ENCODE measurements at places on chromosomes 5 and 9.

GRCh38 chr5:146450002-146450401 lies 2.9 kb downstream of the TCERG1 start:
- DNase-seq = peak; percentile 18

DNA sequence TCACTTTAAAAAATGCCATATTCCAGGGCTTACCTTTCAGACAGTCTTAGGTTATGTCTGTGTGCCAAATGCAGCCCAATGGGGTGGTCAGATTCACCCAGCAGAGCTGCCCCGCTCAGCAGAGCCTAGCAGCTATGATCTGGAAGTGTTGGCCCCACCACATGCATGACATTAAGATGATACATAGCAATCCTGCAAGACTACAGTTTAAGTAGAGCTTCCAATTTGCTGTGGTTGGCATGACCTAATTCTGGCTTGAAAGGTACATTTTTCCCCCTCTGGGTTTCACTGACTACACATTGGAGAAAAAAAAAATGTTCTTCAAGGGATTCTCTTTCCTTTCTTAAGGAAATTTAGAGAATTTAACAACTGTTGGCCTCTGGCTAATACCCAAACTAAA lies 22.5 kb downstream of the MEF2C start:
- DNase-seq = no peak

GRCh38 chr5:77086689-77087483 lies at the start of gene ZBED3:
Gene ZBED3 (minus strand): TSS chr5:77087285. CDS start chr5:77077878, 9,407 bp downstream.
- peak; percentile 63 for DNase-seq

DNA sequence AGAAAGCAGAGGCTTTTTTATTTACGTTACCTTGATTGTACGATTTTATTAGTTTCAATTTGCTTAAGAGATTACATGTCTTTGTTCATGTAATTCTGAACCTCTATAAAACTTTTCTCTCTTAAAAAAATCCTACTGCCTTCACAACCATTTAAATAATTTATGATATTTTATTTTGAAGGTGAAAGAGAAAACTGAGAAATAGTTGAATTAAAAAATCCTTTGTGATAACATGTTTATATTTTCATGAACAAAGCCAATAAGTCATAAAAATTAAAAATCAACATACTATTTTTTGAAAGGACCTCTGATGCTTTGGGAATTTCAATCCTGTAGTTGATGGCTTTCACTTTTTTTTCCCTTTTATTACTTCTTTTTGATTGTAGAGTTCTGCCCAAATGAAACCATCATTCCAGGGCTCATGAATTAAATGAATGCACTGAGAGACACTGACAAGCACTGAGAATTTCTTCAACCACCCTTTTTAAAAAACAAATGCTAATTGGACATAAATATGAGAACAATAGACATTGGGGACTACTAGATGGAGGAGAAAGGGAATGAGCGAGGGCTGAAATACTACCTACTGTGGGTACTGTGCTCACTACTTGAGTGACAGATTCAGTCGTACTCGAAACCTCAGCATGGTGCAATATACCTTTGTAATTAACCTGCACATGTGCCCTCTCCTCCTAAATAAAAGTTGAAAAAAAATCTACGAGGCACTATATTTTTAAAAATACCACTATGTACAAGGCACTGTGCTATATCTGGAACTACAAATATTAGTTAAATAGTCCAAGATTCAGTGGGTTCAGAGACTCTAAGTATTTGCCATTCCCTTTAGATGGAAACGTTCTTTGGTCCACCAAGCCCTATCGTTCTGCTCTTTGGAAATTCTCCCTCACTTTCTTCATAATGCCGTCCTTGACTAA lies 5.9 kb downstream of the CDKN2A start:
- no peak for DNase-seq

DNA sequence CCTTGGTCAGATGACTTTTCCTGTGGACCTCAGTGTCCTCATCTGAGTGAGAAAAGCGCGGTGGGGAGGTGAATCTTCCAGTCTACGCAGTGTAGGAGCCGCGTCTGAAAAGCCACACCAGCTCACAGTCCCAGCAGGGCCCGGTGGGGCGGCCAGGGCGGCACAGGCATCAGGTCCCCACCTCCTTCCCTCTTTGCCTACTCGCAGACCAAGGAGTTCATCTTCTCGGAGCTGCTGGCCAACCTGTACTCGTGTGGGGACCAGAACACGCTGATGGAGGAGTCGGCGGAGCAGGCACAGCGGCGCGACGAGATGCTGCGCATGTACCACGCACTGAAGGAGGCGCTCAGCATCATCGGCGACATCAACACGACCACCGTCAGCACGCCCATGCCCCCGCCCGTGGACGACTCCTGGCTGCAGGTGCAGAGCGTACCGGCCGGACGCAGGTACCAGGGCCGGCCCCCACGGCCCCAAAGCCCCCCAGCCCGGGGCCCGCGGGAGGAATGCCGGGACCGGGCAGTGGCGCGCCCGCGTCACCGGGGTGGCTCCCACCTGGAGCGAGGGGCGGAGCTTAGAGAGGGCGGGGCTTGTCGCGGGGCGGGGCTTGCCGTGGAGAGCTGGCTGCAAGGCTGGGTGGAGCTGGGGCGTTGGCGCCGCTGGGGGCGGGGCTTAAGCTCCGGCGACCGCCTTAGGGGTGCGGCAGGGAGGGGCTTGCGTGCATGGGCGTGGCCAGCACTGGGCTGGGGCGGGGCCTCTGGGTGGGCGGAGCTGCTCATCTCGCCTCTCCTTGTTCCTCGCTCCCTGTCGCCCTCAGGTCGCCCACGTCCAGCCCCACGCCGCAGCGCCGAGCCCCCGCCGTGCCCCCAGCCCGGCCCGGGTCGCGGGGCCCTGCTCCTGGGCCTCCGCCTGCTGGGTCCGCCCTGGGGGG lies 25.6 kb downstream of the GOLGA2 start:
- no peak for DNase-seq

GRCh38 chr5:103347716-103348423 lies 89.3 kb downstream of the MACIR start:
- no peak for DNase-seq

DNA sequence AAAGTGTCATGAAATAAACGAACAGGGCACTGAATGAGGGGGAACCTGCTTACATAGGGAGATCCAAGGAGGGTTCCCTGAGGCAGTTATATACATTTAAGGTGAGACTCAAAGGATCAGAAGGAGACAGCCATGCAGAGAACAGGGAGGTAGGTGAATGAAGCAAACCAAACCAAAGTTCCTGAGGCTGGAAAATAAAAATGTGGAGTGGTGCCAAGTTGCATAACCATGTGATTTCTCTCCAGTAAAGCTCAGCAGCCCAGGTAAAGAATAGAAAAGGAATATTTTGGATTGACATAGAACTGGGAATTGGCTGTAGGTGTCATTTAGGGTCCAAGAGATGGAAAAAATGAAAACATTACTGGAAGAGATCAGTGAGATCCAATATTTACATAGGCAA lies 110.7 kb downstream of the CAAP1 start:
- DNase-seq = no peak

- no peak for DNase-seq
Observed at GRCh38 chr9:110545705-110546104, 33.8 kb downstream of the SVEP1 start.

DNA sequence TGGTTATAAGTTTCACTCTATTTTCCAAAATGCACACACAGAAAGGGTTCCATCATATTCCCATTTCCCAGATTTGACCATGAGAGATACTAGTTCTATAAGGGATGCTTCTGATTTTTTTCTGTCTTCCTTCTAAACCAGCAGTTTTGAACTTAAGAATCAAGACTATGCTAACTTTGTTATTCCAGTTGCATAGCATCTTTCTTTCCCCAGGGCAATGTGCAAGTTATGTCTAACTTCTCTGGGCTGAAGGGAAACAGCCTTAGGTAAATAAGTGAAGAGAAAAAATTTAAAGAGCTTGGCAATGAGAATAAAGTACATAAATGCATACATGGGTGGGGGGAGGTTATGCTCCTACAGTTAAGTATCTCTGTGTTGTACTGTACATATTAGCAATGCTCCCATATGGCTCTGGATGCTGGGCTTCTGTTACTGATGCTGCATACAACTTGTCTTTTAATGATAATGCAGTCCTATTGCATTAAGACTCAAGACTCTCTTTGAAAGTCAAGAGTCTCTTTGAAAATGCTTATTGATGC lies 125.8 kb upstream of the SLC12A2 start:
- DNase-seq = no peak

DNA sequence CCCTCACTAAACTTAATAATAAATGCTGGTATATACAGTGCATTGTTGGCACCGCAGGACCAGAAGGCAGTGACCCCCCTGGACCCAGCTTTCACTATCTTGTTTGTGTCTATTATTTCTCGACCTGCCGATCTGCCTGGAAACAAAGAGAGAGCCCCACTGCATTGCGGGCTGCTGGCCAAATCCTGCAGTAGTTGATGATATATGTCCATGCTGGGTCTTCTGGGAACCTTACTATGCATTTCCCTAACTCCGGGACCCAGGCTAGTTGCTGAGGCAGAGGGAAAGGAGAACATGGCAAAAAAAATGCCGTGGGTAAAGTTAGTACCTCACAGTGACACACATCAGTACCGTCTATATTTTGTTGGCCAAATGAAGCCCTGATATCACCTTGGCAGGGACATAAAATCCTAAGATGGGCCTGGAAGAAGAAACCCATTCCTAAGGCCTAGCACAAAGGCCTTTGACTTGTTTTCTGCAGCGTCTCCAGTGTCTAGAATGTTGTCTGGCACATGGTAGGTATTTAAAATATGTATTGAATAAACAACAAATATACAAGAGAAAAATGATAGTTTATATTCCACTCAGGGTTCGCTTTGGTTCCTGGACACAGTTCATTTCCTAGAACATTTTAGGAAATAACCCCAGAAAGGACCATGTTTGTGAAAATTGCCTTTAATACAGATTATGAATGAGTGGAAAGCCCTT lies 46.1 kb downstream of the NMUR2 start:
- DNase-seq = no peak

DNA sequence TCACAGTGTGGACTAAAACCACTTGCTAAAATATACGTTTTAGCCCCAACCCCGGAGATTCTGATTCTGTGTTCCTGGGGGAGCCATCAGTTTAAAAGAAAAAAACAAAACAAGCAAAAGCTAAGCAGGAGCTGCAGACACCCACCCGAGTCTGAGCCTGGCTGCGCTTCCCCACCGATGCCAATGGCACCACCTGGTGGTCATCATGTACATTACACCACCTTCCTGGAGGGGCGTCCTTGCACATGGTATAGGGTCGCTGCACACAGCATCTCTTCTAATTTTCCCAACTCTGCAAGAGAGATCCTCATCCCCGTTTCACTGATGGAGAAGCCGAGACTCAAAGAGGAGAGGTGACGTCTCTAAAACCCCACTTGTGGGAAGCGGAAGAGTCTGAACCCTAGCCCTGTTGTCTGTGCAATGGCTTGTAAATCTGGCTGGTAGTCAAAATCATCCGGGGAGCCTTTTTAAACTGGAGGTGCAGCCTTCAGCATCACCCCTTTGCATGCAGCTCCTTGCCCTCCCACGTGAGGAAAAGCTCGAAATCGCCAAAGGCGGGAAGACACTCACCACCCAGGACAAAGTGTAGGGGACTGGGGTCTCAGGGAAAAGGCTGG lies 23.1 kb upstream of the CNOT6 start:
- peak; percentile 16 for DNase-seq

DNA sequence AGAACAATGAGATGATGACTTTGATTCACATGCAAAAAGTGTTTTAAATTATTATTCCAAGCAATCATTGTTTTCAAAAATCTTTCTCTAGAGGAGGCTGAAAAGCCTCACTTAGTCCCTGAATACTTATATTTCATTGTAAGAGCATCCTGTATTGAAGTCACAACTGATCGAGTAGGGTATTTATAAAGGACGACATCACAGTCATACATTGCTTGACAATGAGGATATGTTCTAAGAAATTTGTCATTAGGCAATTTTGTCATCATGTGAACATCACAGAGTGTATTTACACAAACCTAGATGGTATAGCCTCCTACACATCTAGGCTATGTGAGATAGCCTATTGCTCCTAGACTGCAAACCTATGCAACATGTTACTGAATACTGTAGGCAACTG lies 510.4 kb upstream of the RGMB start:
- no peak for DNase-seq

- DNase-seq = no peak
Observed at GRCh38 chr9:37692622-37693221, 42.0 kb downstream of the FRMPD1 start.

- DNase-seq = no peak
Observed at GRCh38 chr5:110092955-110093785, 403.4 kb downstream of the MAN2A1 start.

DNA sequence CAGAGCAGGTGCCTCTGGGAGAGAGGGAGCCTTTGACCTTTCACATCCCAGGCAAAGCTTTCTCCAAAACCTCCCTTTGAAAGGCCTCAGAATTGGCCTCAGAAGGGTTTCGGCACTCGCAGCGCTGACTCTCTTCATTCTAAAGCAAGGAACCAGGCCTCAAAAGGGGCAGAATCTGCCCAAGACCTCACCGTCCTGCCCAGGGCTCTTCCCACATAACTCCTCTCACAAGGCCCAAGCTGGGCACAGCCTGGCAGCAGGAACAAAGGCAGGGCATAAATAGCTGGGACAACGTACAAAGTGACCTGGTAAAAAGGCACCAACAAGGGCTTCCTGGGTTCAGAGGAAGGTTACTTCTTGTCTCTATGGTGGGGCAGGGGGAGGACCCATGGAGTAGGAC lies 166.3 kb upstream of the FSTL4 start:
- DNase-seq = no peak

- no peak for DNase-seq
Observed at GRCh38 chr5:51156838-51157237, 226.4 kb upstream of the ISL1 start.

DNA sequence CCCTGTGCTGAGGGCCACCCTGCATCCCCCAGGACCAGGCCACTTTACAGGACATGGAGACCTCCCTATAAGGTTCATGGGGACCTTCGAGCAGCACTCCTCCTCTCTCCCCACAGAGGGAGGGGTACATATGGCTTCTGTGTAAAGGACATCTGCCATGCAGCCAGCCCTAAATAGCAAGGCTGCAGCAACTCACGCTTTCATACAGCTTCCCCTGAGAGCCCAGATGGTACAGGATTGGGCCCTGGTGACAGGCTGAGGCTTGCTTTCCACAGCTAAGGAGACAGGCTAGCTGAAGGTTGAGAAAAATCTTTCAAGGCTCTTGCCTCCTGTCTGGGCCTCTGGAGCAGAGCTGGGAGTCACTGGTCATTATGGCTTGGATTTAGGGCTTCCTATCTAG lies 147.0 kb upstream of the ZNF366 start:
- no peak for DNase-seq

GRCh38 chr9:15722888-15723287 lies 170.0 kb downstream of the CCDC171 start:
- no peak for DNase-seq

DNA sequence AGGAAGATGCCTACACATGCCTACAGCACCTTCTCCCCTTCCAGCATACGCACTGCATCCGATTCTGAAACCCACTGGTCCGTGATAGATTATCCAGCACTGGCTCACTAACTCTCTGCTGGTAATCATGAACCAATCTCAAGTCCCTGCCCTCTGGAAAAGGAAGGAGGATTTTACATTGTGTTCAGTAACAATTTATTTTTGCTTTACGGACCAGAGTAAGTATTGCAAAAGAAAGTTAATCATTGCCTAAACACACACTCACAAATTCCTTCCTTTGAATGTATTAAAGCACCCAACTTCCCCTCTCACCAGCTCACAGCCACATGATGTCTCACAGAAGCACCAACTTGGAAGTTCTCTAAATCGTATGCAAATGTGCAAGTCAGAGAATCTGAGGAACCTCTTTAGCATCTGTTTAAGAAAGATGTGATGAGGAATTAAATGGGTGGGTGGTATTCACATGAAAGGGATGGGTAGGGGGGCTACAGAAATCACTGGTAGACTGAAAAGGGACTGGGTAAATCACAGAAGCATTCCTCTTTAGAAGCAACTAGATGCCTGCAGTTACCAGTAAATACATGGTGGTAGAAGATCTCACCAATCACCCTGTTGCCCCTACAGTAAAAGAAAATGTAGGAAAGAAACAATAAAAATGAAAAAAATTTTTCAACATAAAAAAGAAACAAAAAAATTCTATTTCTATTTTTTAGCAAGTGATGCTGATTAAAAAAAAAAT lies 8.4 kb downstream of the GNAQ start:
- peak; percentile 95 for DNase-seq

Data from AML-193 (cell line).